Left lung (tissue), 14 donors: ENCODE measurements at places on chromosomes 6 and 20. TPM values are rescaled to one million over a fixed set of nuclear protein-coding genes. Genes with fewer than 3 reads are reported as not detected.
A peak's percentile ranks its signal among the peaks of the same experiment; 100 is the strongest.

DNA sequence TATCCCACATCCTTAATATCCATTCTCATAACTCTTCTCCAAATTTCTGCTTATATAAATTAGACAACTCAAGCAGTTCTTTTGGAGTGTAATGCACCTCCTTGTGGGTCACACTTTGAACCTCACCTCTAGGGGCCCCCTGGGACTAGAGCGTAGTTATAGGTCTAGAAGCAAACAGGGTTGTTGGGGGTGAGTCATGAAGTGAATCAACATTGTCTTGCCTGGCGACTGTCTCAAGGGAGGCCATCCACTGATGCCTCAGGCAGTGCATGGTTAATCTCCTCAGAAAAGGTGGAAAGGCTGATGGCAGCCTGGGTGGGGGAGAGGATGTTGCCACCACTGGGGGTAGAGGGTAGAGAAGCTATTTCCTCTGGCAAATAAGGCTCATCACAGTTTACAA, 129.1 kb downstream of the TNFRSF21 start:
- H3K4me1 ChIP-seq: no peaks in the 10 kb centered on the region
- H3K27ac ChIP-seq: no peak overlapping the region
- H3K4me3 ChIP-seq: no peak overlapping the region
- H3K27me3 ChIP-seq: no peaks in the 10 kb centered on the region

DNA sequence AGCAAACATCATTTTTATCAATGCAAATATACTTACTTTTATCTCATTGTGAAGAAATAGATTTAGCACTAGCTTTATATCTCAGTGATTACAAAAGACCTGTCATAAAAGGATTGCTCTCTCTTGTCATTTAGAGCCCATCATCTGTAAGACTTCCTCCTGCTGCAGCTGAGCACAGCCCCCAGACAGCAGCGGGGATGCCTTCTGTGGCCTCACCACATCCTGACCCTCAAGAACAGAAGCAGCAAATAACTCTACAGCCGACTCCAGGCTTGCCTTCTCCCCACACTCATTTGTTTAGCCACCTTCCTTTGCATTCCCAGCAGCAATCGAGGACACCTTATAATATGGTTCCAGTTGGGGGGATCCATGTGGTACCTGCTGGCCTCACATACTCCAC, 127.0 kb upstream of the EDN1 start:
- no peak overlapping the region for H3K4me3 ChIP-seq
- DNase-seq: no peak
- no peaks in the 10 kb centered on the region for H3K27me3 ChIP-seq
- no peaks in the 10 kb centered on the region for H3K4me1 ChIP-seq
- H3K27ac ChIP-seq: no peak overlapping the region
- peaks cover 28% of the 10 kb centered on the region for H3K36me3 ChIP-seq

GRCh38 chr6:37024656-37025337, 19.3 kb downstream of the FGD2 start:
- no peak for DNase-seq
- H3K27me3 ChIP-seq: no peaks in the 10 kb centered on the region
- no peaks in the 10 kb centered on the region for H3K36me3 ChIP-seq
- H3K4me3 ChIP-seq: no peak overlapping the region

- H3K4me1 ChIP-seq: no peaks in the 10 kb centered on the region
- H3K36me3 ChIP-seq: no peaks in the 10 kb centered on the region
- no peak overlapping the region for H3K27ac ChIP-seq
Measured at GRCh38 chr6:135583256-135583761, 85.8 kb upstream of the AHI1 start.

Gene DSP
- 15.1 TPM for total RNA-seq

DNA sequence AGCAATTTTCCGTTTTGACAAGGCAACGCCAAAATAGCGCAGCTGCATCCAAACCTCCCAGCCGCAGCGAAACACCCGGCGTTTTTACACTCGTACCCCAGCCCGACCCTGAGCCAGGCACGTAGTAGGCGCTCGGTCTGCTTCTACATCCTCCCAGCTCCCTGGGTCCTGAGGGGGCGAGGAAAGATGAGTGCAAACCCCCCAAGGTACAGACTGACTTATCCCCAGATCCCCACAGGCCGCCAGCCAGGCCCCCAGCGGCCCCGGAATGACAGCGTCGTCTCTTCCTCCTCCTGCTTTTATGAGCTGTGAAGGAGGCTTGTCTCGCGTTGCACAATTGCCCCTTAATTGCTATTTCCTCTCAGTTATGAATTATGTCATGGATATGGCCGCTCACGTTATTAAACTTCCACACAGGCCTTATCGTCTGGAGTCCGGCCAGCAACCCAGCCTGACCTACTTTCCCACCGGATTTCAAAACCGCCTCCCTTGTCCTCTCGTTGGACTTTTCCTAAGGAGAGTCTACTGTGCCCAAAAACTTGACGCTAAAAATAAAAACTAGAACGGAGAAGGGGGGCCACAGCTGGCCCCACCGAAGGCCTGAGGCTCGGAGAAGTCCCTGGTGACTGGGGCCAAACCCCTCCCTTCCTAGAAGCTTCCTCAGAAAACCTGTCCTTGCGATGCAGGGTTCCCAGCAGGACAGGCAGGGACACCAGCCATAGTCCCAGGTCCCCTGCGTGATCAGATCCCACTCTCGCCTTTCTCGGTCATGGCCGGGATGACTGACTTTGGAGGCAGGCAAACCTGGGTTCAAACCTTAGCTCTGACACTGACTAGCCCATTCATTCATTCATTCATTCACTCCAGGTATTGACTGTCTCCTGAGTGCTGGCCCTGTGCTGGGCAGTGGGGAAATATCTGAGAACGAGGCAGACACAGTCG, 130.9 kb upstream of the PTPN1 start:
- H3K4me1 ChIP-seq: peaks cover 21% of the 10 kb centered on the region
- H3K27ac ChIP-seq: peak overlapping the region; percentile 80
- no peaks in the 10 kb centered on the region for H3K36me3 ChIP-seq

- H3K27me3 ChIP-seq: no peaks in the 10 kb centered on the region
- no peak overlapping the region for H3K27ac ChIP-seq
- no peak for DNase-seq
- peaks cover 24% of the 10 kb centered on the region for H3K4me1 ChIP-seq
Measured at GRCh38 chr6:31156641-31157040, 961 bp downstream of the CCHCR1 start.

Gene TAB2
- total RNA-seq: 51.2 TPM

Gene LY6G6C
- not detected for total RNA-seq

DNA sequence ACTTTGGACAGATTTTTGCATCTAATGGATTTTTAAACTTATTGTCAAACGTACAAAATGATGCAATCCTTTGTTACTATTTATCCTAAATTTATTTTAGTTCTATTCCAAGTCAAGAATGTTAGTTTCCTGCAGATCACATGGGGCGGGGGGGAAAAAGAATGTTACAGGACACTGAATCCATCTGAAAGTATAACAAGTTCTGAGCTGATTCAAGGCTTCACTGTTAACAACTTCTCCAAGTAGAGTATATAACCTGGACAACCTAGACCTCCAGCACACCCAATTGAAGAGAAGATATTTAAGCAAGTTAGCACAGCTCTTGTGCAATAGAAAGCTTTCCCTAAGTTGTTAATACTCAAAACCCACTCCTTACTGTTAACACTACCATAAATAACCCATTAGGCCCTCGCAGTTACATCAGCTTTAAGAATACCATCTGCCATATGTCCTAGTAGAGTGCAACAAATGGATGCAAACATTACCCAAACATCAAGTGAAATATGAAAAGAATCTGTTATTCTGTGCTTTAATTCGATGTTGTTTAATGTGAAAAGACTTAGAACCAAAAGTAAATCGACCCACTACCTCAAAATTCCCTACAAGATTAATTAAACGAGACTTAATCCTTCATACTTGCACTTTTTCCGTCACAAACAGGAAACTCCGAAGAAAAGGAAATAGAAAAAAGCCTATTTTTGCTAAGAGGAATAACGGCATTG, 1.3 kb downstream of the SEC63 start:
- peak overlapping the region; percentile 91 for H3K4me3 ChIP-seq
- peak overlapping the region; percentile 93 for H3K27ac ChIP-seq
- no peaks in the 10 kb centered on the region for H3K36me3 ChIP-seq
- DNase-seq: peak; percentile 56

Gene MYBL2
- 10.5 TPM for total RNA-seq

- H3K27ac ChIP-seq: no peak overlapping the region
- peaks cover 6% of the 10 kb centered on the region for H3K36me3 ChIP-seq
- peaks cover 50% of the 10 kb centered on the region for H3K4me1 ChIP-seq
- no peak for DNase-seq
Measured at GRCh38 chr6:15370733-15371671, 125.1 kb downstream of the JARID2 start.

Gene ETV7
- total RNA-seq: 5.3 TPM

Gene TFAP2D
- not detected for total RNA-seq

GRCh38 chr20:20894753-20895152, 182.3 kb upstream of the RALGAPA2 start:
- H3K27me3 ChIP-seq: no peaks in the 10 kb centered on the region
- DNase-seq: no peak
- H3K4me3 ChIP-seq: no peak overlapping the region
- no peak overlapping the region for H3K27ac ChIP-seq
- H3K36me3 ChIP-seq: no peaks in the 10 kb centered on the region

DNA sequence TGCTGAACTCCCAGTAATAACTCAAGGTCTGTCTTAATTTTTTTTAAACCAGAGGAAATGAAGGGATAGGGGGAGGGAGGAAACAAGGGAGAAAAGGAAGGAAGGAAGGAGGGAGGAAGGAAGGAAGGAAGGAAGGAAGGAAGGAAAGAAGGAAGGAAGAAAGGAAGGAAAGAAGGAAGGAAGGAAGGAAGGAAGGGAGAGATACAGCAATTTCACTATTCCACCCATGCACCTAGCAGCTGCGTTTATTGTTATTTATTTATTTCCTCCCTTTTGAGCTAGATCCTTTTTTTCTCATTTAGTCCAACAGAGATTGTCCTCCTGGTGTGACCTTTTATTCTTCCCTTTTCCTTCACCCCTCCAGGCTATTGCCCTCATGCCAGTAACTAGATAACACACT, 97.6 kb downstream of the PKHD1 start:
- H3K27ac ChIP-seq: no peak overlapping the region
- no peaks in the 10 kb centered on the region for H3K4me1 ChIP-seq
- H3K4me3 ChIP-seq: no peak overlapping the region

GRCh38 chr6:106390088-106390487, 29.6 kb downstream of the CRYBG1 start:
- no peak overlapping the region for H3K4me3 ChIP-seq
- no peaks in the 10 kb centered on the region for H3K36me3 ChIP-seq
- no peaks in the 10 kb centered on the region for H3K4me1 ChIP-seq

Gene TMEM63B
- total RNA-seq: 79.9 TPM

DNA sequence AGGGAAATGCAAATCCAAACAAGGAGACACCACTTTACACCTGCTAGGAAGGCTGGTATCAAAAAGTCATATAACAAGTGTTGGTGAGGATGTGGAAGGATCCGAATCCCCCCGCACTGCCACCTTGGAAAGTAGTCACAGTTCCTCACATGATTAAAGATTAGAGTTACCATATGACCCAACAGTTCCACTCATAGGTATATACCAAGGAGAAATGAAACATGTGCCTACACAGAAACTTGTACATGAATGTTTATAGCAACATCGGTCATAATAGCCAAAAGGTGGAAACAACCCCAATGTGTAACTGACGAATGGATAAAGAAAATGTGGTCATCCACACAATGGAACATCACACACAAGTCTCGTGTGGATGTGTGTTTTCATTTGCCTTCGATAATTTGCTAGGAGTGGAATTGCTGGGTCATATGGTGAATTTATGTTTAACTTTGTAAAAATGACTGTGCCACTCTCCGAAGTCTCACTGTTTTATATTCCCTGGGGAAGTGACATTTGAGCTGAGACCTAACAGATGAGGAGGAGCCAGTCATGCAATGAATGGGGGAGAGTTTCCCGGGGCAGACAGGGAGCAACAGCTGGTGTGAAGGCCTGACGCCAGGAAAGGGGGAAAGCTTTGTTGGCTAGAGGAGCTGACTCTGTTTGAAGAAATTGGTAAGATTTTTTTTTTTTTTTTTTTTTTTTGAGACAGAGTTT, 125.9 kb upstream of the MLN start:
- H3K27me3 ChIP-seq: no peaks in the 10 kb centered on the region
- no peaks in the 10 kb centered on the region for H3K36me3 ChIP-seq
- no peak for DNase-seq

DNA sequence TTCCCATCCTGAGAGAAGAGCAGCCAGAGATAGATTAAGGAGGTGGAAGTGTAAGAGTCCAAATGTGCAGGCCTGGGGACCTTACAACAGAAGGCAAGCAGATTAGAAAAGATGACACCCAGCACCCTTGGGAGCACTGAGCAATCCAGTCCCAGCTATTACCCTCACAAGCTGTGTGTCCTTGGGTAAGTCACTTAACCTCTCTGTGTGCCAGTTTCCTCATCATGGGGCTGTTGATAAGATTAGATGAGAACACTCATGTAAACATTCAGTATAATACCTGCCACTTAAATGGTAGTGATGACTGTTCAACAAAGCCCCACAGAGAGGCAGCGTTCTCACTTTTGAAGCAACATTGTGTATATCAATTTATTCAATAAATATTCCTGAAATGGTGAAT, 114.8 kb upstream of the CST7 start:
- H3K27ac ChIP-seq: no peak overlapping the region
- no peaks in the 10 kb centered on the region for H3K4me1 ChIP-seq
- DNase-seq: no peak
- H3K4me3 ChIP-seq: no peak overlapping the region
- H3K27me3 ChIP-seq: no peaks in the 10 kb centered on the region

DNA sequence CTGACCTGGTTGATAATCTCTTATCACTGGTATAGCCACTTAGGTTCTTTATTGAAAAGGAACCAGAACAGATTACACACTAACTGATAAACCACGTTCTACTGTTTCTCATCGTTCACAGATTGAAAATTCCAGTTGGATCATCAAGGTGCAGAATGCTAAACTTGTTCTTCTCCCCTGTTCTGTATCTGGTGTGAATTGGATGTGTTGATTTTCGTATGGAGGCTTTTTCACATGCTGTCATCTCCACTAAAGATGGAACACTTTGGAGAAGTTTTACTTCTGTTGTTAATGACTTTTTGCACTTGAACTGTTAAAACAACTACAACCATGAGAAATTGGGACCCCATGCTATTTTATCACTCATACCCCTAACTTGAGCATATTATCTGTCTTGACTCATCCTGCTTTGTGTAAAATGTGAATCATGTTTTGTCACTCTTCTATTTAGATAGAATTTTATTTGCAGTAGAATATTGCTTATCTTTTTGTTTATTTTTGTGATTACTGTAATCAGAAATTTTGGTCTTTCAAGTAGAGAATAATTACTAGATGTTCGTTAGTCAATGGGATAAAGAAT, 17.5 kb downstream of the VAPB start:
- no peaks in the 10 kb centered on the region for H3K4me1 ChIP-seq
- DNase-seq: no peak
- H3K27ac ChIP-seq: no peak overlapping the region
- no peak overlapping the region for H3K4me3 ChIP-seq
- H3K27me3 ChIP-seq: no peaks in the 10 kb centered on the region
